Foreskin keratinocyte (primary cell): ENCODE measurements at places on chromosomes 6 and 20. TPM values are rescaled to one million over a fixed set of nuclear protein-coding genes. Genes with fewer than 3 reads are reported as not detected.

The CAGE1 gene
- 0.07 and 0.20 TPM in 2 replicates for total RNA-seq

The ZBTB46 gene
- 0.20 and 0.21 TPM in 2 replicates for total RNA-seq

The PNPLA1 gene
- not detected in 2 replicates for total RNA-seq

The DDX43 gene
- total RNA-seq, result 0.54 and 0.99 TPM in 2 replicates

The CFAP206 gene
- total RNA-seq, result 0.17 and 0.18 TPM in 2 replicates

The BMP5 gene
- total RNA-seq, result not detected in 2 replicates

The KCNK5 gene
- total RNA-seq, result 0.04 TPM in 1 of 2 replicates, not detected in the other

The DEFB124 gene
- total RNA-seq, result not detected in 2 replicates

The COL12A1 gene
- total RNA-seq, result 108 and 119 TPM in 2 replicates

The CCN6 gene
- total RNA-seq, result 0.11 and 0.37 TPM in 2 replicates

The C6orf163 gene
- 0.78 and 0.92 TPM in 2 replicates for total RNA-seq

The ENPP1 gene
- 1.3 and 1.6 TPM in 2 replicates for total RNA-seq

The DEFB112 gene
- total RNA-seq, result not detected in 2 replicates

The OR2B6 gene
- not detected in 2 replicates for total RNA-seq

The POPDC3 gene
- 3.6 and 12.3 TPM in 2 replicates for total RNA-seq

The BEND6 gene
- 1.8 TPM in 2 replicates for total RNA-seq

The ISM1 gene
- total RNA-seq, result 1.1 and 2.6 TPM in 2 replicates

The GPX5 gene
- not detected in 2 replicates for total RNA-seq

The PPP1R10 gene
- total RNA-seq, result 41.5 and 42.6 TPM in 2 replicates

The CEP85L gene
- 5.2 and 5.3 TPM in 2 replicates for total RNA-seq

The THBD gene
- total RNA-seq, result 2.0 and 2.6 TPM in 2 replicates
